Left hindlimb (tissue), 1 donor: ENCODE measurements at places on chromosomes 6 and 20.

DNA sequence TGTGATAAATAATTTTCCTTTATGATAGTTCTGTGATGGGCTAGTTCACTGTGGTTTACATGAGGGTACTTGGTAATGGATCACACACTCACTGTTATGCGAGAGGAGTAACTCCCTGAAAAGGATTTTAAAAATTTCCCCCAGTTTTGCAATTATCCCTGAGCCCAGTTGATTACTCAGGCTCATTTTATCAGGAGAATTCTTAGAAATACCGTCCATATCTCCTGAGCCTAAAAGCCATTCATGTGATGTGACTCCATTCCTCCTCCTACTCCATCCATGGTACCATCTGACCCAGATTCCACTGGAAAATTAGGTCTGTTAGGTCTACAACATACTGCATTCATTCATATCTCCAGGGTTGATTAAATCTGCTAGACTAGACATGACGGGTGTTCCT, 16.4 kb upstream of the IBTK start:
- DNase-seq, result no peak

DNA sequence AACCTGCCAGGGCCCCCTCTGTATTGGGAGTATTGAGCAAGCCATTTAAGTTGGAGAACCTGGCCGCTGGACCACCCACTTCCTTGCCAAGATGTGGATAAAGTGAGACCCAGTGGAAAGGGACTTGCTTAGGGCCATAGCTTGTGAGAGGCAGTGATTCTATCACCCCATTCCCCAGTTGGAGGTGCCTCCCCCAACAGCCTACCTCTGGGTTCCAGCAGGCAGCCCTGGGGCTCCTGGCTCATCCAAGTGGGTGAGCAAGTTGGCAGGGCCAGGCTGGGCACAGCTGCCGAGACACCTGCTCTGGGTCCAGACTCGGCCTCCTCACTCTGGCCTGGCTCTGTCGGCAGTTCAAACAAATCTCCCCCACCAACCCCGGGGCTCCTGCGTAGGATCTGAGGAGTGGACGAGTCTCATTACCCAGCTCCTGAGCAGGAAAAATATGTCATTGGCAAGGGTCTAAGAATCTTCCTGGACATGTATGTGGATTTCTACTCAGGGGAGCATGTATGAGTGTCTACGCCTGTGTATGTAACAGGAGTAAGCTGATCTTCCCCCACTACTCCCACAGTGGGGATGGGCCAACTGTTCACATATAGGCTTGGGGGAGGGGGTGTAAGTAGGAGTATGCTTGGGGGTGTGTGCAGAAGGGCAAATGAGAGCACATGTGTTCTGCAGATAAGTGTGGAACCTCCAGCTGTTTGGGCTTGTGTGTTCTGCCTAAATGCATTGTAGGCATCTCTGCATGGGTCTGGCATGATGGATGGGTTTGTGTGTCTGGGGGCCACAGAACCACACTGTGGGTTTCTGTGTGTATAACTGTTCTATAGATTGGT, 1.9 kb downstream of the ID1 start:
- DNase-seq, result peak; percentile 86

GRCh38 chr20:49405062-49405683, 77.3 kb downstream of the KCNB1 start:
- DNase-seq, result no peak

DNA sequence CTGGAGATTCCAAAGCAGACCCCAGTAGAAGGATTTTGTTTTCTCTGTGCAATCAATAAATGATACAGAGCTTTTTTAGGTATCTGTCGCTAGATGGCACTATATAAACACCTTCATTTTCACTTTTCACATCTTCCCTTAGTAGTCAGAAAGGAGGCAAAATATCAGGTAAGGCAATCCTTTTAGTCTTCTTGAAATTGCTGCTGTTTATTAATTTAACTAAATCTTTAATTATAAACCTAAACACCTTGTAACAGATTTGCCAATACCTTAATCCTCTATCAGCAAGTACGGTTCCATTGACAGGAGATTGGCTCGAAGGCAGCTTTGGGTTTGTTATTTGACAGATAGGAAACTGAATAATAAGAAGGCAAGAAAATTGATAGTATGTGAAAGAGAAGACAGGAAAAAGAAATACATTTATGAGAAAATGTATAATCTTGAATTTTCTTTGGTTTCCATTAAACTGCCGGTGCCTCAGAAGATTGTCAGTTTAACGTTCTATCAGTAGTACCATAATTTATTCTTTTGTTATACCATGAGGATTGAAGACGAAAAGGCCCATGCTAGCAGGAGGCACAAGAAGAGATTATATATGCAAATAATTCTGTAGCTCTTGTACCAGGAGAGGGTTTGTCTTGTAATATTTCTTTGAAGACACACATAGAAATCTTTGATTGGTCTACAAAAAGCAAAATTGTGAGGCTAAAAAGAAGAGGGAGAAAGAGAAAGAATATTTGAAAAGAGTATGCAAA, 23.5 kb upstream of the IBTK start:
- no peak for DNase-seq

- no peak for DNase-seq
Observed at GRCh38 chr6:14361956-14362587, 244.5 kb downstream of the CD83 start.

GRCh38 chr6:117399924-117400323, 25.8 kb downstream of the ROS1 start:
- no peak for DNase-seq

DNA sequence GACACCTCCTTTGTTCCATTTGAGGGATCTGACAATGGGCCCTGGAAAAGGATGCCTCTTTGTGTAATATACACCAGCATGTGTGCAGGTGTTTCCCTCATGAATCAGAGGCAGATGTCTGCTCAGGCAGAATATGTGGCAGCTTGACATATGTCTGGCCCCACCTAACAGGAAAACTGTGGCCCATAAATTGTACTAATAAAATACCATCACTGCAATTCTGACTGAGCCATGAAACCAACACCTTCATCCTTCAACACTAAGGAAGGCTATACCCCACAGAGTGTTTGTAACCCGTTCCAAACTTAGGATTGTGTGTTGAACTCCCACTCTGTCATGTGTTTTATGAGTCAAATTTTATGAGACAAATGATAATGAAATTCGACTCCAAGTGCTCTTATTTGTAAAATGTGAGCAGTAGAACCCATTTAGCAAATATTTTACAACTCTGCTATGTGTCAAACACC, 22.7 kb downstream of the LAMA4 start:
- no peak for DNase-seq
